ENCODE measurements at places on chromosomes 2 and 18.

DNA sequence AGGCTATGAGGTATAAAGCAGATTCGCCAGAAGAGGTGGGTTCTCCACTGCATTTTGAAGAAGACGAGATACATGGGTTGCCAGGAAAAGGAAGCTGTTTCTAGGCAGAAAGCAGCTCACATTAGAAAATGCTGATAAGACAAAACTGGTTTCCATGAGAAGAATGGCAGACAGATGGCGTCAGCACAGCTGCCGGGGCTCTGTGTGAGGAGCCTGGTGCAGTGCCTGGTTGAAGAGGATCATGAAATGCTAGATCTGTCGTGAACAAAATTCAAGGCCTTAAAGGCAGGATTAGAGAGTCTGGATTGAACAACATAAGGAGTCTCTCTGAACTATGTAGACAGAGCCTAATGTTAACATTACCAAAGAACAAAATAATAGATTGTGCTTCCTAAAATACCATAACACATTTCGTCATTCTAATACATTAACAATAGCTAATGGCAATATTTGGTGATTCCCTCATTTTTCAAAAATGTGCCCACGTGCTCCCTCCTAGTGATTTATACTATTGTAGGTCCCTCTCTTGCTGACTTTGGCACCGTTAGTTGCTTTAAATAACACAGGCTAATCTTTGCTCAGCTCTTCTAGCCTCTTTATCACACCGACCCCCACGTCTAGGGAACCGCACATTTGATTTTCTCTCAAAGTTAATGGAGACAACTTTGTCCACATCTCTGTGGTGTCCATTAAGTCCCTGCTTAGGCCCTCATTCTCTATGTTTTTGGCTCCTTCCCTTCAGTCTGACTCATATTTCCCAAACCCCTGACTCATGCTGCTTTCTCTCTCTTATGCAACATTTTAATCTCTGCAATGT lies 38.2 kb downstream of the EFEMP1 start:
- no peak for DNase-seq

- no peak for DNase-seq
Measured at GRCh38 chr2:149572102-149572953, 15.2 kb downstream of the MMADHC start.

GRCh38 chr18:48300463-48300961 lies 108.7 kb downstream of the ZBTB7C start:
- DNase-seq, result no peak

- no peak for DNase-seq
Measured at GRCh38 chr2:160241251-160242137, 41.4 kb upstream of the ITGB6 start.

GRCh38 chr2:66427300-66427699 lies 7.6 kb upstream of the MEIS1 start:
- DNase-seq, result no peak

DNA sequence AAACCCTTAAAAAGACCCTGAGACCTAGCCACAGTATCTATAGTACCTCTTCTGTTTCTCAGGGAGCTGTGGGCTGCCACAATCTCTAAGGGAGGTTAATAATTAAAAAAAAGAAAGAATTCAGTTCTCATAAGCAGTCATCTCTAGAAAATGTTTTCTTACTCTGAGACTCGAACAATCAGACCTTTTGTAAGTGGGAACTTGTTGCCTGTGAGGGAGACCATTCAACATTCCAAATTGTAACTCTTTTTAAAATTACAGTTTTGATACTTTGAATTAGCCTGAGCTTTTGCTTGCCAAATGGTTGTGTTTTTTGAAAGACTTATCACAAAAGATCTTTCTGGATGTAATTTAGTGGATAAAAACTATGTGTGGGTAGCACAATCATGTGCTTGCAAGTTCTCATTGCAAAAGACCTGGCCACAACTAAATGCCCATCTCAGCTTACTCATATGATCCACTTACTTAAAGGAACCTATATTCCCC lies 33.3 kb downstream of the IL1R2 start:
- no peak for DNase-seq

DNA sequence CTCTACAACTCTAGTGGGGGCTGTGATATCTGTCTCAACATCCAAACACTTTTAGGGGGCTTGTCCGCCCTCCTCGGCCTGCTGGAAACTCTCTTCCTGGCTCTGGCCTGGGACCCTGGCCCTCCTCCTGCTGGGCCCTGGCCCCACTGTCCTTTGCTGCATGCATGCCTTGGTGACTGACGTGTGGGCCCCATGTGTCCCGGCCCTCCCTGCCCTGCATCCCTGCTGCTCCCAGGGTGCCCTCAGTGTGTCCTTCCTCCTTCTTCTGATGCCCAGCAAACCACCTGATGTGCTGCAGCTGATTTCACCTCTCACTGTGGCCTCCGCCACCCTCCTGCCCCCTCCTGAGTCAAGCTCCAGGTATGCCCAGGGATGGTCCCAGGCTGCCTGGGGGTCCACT lies 101.7 kb downstream of the SEPTIN10 start:
- no peak for DNase-seq

DNA sequence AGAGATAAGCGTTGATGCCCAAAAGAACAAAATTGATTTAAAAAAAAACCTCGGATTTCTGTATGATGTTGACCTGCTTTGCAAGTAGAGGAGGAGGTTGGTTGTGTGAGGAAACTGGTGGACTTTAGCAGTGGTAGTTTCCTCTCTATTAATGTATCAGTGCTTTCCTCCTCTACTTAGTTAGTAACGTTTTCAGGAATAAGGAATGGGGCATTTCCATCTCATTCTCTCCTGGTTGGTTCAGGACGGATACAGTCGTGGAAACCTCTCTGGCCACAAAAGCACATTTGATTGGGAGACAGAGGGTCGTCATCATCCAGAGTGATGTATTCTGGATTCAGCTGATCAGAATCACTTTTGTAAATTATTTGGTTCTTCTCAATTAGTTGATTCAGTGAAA lies 1.5 kb downstream of the FHOD3 start:
- DNase-seq, result no peak

- no peak for DNase-seq
Measured at GRCh38 chr2:136920652-136921333, 155.4 kb downstream of the THSD7B start.

GRCh38 chr2:238295144-238296112 lies 7.0 kb upstream of the PER2 start:
- no peak for DNase-seq

DNA sequence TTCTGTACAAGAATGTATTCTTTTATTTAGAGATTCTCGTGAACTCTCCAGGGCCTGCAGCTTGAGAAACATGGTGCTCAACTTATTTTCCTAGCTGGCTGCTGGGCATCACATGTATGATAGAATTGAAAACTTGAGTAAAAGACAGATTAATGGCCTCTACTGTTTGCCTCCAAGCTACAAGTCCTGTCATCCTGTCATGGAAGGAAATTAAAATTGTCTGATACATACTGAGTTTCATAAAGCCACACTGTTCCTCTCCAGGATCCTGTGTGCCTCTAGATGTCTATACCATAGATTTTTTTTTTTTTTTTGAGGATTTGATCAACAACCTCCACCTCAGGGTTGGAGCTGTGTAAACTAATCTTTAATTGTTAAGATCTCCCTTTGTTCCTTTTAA lies 38.5 kb downstream of the UPP2 start:
- no peak for DNase-seq

DNA sequence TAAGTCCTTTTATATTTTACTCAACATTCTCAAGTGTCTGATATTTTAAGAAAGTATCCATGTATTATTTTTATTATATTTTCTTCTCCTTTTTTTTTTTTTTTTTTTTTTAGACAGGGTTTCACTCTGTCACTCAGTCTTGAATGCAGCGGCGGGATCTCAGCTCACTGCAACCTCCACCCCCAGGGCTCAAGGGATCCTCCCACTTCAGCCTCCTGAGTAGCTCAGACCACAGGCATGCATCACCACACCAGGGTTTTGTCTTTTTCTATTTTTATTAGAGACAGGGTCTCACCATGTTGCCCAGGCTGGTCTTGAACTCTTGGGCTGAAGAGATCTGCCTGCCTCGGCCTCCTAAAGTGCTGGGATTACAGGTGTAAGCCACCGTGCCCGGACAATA lies 212.1 kb downstream of the TCF4 start:
- no peak for DNase-seq

- DNase-seq, result no peak
Measured at GRCh38 chr2:240570531-240571313, 2.4 kb downstream of the RNPEPL1 start.

DNA sequence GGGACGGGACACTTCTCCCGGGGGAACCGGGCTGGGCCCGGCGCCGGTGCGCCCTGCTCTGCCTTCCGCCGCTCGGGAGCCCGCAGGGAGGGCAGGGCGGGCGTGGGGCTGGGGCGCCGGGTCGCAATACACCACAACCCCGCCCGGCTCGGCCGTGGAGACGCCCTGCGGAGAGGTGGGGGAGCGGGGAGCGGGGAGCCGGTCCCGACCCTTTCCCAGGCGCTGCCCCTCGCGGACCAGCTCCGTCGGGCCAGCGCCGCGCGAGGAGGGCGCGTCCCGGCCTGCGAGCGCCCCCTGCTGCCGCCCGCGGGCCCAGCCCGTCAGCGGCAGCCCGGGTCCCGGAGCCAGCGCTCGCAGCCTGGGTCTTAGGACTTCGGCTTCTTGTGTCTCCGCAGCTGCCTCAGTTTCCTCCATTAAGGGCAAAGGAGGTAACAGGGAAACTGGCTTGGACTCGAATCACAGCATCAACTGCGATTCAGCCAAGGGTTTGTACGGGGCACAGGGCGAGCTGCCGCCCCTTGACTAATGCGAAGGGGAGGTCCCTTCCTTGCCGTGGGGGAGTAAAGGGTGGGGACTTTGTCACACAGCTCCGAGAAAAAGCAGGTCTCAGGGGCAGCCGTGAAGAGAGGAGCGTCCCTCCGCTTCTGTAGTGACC lies 635 bp upstream of the ADRA2B start:
- DNase-seq, result peak; percentile 90

DNA sequence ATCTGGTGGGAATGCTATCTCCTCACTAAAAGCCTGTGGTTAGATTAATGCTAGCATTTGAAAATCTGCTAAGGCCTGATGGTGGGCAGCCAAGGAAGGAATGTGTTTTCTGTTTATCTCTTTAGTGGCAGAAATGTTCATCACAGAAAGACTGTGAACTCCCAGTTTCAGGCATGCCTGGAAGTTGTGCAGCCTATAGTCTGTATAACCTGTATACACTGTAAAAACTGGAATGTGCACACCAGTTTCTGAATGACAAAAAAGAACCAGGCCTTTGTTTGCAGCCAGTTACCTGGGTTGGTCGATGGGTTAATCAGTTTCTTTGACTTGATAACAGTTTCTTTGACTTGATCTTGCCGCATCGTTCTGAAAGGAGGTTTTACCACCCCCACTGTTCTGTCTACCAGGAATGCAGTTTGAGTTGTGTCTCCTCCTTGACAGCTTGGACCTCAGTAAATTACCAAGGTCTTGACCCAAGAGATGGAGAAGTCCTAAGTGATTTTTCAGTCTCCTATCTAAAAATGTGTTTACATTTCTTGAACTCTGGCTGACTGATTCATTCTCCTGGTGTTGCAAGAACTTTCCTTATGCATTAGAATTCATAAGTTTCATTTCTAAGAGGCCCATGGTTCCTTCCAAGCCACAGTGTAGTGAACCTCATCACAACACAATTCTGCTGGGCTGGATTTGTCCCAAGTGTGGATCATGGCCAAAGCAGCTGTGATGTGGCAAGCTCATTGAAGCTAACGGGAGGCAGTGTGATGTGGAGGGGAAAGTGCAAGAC lies 62.2 kb downstream of the KIAA2012 start:
- no peak for DNase-seq

DNA sequence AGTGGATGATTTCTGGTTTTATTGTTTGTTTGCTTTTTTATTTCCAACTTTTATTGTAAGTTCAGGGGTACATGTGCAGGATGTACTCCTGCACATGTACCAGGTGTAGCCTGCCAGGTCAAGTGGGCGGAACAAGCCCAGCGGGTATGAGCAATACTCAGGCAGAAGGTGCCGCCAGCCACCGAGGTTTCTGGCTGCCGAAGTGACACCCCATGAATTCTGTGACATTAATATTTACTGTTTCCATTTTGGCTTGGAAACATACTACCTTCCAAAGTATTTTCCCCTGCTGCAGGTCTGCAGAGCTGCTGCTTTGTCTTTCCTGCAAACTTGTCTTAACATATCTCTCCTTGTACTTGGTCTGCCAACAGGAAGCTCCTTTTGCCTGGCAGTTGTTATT lies 78.5 kb downstream of the PTPN4 start:
- no peak for DNase-seq

DNA sequence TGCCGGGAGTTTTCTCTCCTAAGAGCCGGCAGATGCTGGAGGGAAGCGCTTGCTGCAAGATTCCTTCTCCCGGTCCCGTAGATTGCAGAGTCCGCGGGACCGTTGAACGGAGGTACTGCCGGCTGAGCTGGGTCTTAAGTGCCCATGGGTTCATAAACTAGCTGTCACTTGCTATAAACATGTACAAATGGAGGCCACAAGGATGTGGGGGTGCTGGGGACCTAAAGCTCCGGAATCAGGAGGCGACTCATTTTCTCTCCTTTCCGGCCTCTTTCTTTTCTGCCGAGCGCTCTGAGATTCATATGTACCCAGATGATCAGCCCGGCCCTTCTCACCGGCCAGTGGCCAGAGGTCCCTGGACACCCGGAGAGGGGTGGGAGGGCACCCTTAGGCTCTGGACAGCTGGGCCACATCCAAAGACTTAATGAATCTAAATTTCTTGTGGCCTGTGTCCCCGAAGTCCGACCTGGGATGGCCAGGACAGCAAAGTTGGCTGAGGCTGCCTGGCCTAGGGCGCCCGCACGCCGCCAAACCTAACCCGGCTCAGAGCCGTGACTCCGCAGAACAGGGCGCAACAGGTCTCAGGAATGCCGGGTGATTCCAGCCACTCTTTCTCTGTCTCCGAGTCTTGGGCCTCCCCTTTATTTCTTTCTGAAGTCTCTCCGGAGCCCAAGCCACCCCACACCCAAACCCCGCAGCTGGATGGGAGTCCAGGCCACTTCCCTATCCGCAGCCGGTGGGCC lies 2.4 kb upstream of the PAX3 start:
- DNase-seq, result no peak

- no peak for DNase-seq
Measured at GRCh38 chr2:26769089-26769761, 5.1 kb downstream of the SLC35F6 start.

- DNase-seq, result peak; percentile 38
Measured at GRCh38 chr18:80193701-80194100, 53.6 kb downstream of the PARD6G start.

- no peak for DNase-seq
Measured at GRCh38 chr2:67625690-67626475, 228.8 kb downstream of the ETAA1 start.

DNA sequence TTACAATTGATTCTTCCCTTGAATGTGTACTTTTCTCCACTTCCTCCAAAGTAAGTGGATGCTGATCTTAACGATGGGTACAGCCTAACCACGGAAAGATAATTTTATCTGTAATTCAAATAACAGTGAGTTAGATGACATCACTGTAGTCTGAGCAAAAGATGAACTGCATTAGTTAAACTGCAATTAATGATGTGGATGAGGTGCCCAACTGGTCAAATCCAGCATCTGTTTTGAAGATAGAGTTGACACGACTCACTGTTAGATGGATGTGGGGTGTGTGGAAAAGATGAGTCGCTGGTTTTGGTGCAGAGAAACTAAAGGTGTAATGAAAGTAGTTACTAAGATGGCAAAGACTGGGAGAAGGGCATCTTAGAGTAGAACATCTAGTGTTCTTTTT lies 270.5 kb upstream of the MEIS1 start:
- DNase-seq, result no peak

- peak; percentile 65 for DNase-seq
Measured at GRCh38 chr18:49041435-49042245, 90.9 kb upstream of the SMAD7 start.
